ENCODE measurements at places on chromosomes 12 and 14. TPM values are rescaled to one million over a fixed set of nuclear protein-coding genes. Genes with fewer than 3 reads are reported as not detected.

GRCh38 chr12:33047666-33048065 is 151.1 kb upstream of the PKP2 start:
- DNase-seq = no peak

- no peak for DNase-seq
Measured at GRCh38 chr12:4278329-4279197, 5.0 kb downstream of the CCND2 start.

Gene MORN3
- total RNA-seq = 0.63 TPM

Gene TSPAN19
- not detected for total RNA-seq

- no peak for DNase-seq
Measured at GRCh38 chr12:17079251-17079909, 473.4 kb upstream of the LMO3 start.

DNA sequence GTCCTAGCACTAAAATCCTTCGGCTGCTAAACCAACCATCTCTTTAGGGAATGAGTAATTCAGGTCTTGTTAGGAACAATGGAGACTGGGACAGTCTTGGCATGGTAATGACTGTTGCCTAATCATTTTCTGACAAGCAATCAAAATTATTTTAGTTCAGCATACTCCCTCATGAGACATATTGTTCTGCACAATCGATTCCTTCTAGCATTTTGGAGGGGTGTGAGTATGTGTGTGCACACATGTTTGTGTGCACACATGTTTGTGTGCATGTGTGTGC is 2.1 kb upstream of the KRT1 start:
- DNase-seq = peak; percentile 24

Gene PIWIL1
- not detected for total RNA-seq

All from fibroblast of the aortic adventitia (primary cell).